ENCODE measurements at places on chromosomes 16 and 17. TPM values are rescaled to one million over a fixed set of nuclear protein-coding genes. Genes with fewer than 3 reads are reported as not detected.
A peak's percentile ranks its signal among the peaks of the same experiment; 100 is the strongest.

- peak; percentile 80 for DNase-seq
Measured at GRCh38 chr16:72875291-72876031, 172.5 kb downstream of the ZFHX3 start.

GRCh38 chr17:77106874-77107358 lies 33.9 kb upstream of the SEC14L1 start:
- no peak for DNase-seq

- DNase-seq: peak; percentile 93
Measured at GRCh38 chr17:4771519-4772234, at the start of gene TM4SF5. TM4SF5 (plus strand) TSS chr17:4771886; CDS start chr17:4771923, 37 bp downstream.

DNA sequence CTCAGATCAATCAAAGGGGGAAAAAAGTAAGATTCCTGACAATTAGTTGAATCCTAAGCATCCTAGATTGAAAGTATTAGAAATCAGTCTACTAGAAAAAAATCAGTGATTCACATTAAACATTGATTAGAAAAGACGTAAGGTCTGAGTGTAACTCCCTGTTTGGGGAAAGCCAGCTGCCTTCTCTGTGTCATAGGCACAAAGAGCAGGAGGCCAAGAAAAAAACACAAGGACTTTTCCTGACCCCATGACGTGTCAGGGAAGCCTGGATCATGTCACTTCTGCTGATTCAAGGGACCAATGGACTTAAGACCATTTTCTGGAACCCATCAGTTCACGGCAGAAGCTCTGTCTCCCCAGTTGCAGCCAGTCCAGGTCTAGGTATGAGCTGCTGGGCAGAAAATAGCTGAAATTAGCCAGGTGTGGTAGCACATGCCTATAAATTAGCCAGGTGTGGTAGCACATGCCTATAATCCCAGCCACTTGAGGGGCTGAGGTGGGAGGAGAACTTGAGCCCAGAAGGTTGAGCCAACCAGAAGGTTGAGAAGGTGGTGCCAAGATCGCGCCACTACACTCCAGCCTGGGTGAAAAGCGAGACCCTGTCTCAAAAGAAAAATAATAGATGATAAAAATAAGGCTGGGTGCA lies 35.9 kb downstream of the RANBP10 start:
- DNase-seq: no peak

- DNase-seq: peak; percentile 21
Measured at GRCh38 chr17:59004338-59005111, 102.2 kb downstream of the TRIM37 start.

DNA sequence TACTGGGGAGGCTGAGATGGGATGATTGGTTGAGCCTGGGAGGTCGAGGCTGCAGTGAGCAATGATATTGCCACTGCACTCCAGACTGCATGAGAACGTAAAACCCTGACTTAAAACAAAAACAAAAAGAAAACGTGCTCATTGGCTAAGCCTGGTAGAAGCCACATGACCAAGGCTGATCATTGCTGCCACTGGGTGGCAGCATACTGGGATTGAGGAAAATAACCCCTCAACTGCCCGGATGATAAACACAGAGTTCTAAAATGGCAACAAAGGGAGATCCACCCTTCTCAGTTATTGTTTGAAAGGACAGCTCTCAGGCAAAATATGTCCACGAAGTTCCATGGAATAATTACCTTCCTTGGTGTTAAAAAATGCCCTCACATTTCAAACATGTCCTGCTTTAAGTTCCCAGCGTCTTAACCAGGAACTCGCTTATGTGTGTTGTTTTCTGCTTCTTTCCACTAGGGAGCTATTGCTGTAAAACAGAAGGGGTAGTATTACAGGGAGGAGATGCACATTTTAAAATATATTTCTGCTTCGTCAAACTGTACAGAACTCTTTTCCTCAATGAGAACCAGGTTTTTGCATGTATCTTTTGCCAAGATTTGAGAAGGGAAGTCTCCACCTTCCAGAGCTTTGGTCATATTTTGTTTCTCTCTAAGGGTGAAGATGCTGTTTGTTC lies 675.3 kb downstream of the MAF start:
- peak; percentile 53 for DNase-seq

- DNase-seq: peak; percentile 11
Measured at GRCh38 chr17:33500151-33500550, 207.1 kb upstream of the ASIC2 start.

DNA sequence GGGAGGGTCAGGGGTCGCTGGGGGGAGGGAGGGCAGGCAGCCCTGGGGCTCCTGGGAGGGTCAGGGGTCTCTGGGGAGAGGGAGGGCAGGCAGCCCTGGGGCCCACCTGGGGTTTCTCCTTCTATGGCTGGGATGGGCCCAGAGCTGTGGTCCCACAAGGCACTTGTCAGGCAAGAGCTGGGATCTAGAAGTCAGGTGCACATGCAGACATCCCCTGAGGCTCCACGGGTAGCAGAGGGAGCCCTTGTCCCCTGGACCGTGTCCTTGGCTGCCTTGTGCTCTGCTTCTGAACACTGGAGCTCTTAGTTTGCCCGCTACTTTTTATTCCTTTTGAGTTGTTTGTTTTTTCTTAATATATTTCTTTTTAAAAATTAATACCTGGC lies 1.8 kb downstream of the TUBB3 start:
- no peak for DNase-seq

GRCh38 chr17:6092182-6092902 lies 22.2 kb downstream of the WSCD1 start:
- DNase-seq: no peak

- no peak for DNase-seq
Measured at GRCh38 chr17:82435103-82435502, 15.4 kb downstream of the CYBC1 start.

GRCh38 chr17:50613007-50613992 lies 21.4 kb upstream of the ABCC3 start:
- no peak for DNase-seq

GRCh38 chr17:58664302-58664701 lies 27.5 kb downstream of the TEX14 start:
- DNase-seq: peak; percentile 35

DNA sequence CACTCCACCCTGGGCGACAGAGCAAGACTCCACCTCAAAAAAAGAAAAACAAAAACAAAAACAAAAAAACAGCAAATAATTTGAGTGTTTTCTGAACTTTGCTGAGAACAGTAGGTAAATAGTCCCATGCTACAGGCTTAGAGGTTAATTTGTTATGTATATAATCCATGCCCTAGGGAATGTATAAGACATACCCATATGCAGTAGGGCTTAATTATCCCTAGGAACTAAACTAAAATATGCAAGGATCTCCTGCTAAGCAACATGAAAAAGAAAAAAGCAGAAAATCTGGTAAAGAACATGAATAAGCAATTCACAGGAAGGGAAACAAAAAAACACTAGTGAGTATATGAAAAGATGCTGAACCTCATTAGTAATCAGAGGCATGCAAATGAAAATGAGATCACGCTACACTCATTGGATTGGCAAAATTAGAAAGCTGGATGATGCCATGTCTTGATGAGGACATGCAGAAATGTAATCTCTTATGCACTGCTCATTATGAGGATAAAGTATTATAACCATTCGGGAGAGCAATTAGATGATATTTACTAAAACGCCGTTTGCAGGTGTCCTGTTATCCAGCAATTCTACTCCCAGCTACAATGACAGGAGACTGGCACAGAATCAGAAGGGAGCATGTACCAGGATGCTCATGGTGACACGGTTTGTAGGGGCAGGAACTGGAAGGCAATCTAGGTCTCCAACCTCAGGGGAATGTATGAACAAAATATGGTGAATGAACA lies 5.6 kb downstream of the KCTD13 start:
- no peak for DNase-seq

DNA sequence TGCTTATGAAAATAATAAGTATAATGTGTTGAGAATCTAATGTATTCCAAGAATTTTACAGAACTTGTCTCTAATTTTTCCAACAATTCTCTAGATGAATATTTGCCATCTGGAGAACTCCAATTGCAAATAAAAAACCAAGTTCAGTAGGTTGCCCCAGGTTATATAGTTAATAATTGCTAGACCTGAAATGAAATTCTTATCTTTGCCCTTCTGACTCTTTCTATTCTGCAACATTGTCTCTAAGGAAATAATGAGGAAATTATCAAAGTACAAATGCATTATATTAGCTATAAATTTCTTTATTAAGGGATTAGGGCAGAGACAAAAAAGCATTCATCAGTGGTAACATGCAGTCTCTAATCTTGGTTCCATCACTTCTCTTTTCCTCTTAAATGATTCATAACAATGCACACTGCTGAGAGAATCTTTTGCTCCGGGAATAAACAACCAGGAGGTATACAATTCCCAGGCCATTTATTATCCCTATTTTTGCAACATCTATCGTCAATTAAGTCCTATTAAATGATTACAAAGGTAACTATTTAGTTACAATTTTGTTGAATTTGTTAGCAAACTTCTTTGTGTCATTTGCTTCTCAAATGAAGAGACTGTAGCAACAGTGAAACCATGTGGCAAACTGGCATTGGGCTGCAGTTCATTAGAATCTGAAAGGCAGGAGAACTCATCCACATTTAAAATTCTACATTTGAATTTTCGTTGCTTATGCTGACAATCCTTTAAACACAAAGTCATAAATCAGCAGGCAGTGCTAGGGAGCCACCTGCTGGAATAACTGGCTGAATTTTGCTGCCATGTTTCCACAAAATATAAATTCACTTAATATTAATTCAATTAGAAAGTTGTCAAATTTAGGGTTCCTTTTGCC lies 349.6 kb downstream of the KIF2B start:
- DNase-seq: peak; percentile 6

DNA sequence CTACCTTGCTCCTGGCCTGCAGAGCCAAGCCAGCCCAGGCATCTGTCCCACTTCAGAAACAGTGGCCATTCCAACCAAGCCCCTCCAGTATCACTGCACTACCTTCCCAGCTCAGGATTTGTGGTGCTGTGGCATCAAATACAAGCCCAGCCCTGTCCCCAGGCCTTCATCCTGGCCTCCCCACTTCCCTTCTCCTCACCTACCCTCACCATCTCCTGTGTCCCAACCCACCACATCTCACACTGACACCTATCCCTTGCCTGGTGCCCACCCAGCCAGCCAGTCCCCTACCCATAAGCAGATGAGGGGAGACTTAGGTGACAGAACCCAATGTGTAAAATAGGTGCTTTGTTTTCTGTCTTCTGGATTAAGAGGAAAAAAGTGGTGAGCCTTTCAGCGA lies 66.0 kb upstream of the CDH5 start:
- DNase-seq: no peak

DNA sequence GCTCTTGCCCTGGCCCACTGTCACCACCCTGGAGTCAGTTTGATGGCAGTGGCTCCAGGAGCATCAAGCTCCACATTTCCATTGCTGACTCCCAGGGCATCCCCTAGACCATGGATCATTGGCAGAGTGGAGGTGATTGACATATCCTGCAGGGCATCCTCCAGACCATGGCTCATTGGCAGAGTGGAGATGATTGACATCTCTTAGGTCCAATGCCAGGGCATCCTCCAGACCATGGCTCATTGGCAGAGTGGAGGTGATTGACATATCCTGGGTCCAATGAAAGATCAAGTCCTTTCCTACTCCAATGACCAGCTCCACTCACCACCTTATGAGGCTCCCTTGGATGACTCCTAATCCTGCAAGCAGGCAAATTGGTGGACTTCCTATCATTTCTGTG lies 174.3 kb upstream of the NLRP1 start:
- DNase-seq: peak; percentile 15

GRCh38 chr17:43601280-43602039 lies 55.3 kb upstream of the ETV4 start:
- DNase-seq: no peak

GRCh38 chr17:1168533-1169220 lies 11.1 kb downstream of the ABR start:
- DNase-seq: no peak

DNA sequence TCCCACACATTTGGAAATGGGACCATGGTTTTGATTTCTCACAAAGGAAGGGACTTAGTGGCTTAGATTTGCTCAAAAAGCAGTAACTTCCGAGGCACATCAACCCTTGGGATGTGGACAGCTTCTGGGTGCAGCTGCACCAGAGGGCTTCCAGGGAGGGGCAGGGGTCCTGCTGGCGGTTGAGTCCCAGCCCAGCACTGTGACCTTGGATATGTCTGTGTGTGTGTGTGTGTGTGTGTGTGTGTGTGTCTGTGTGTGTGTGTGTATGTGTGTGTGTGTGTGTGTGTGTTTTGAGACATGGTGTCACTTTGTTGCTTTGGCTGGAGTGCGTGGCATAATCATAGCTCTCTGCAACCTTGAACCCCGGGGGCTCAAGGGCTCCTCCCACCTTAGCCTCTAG lies 130.8 kb downstream of the CLEC16A start:
- no peak for DNase-seq

DNA sequence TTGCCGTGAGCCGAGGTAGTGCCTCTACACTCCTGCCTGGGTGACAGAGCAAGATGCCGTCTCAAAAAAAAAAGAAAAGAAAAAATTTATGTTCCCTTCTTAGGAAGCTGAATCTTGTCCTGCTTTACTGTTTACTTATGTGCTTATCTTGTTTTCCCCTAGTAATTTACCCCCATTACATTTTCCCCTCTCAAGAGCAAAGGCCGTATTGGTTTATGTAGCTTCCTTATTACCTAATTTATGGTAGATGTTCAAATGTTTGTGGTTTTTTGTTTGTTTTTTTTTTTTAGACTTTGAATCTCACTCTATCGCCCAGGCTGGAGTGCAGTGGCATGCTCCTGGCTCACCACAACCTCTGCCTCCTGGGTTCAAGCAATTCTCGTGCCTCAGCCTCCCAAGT lies 10.3 kb upstream of the SLC52A1 start:
- DNase-seq: peak; percentile 56

GRCh38 chr16:6822041-6822440 lies 510.6 kb upstream of the RBFOX1 start:
- no peak for DNase-seq

GRCh38 chr16:57624806-57625500 lies 3.5 kb upstream of the ADGRG1 start:
- DNase-seq: no peak

Gene YPEL2
- polyA plus RNA-seq: 15.3 TPM

Gene KRTAP9-8
- not detected for polyA plus RNA-seq

Gene HOXB7
- 3.5 TPM for polyA plus RNA-seq

Gene DPEP1
- 165 TPM for polyA plus RNA-seq

Gene CCDC144A
- 0.34 TPM for polyA plus RNA-seq

Gene SLC5A11
- 10.0 TPM for polyA plus RNA-seq

Gene MT1A
- 0.31 TPM for polyA plus RNA-seq

Gene SEC14L5
- 0.24 TPM for polyA plus RNA-seq

Gene CTCF
- 43.6 TPM for polyA plus RNA-seq

Gene TEX14
- polyA plus RNA-seq: 0.33 TPM

Gene COX6A2
- polyA plus RNA-seq: 7.8 TPM

Gene SPATA32
- polyA plus RNA-seq: 0.24 TPM

Gene FAM83G
- 35.6 TPM for polyA plus RNA-seq

Gene TP53TG3C
- polyA plus RNA-seq: not detected

Gene PERCC1
- polyA plus RNA-seq: 1.3 TPM

Gene KCNJ12
- polyA plus RNA-seq: 18.4 TPM

Gene CCL22
- polyA plus RNA-seq: 0.30 TPM

Gene KRTAP4-1
- not detected for polyA plus RNA-seq

Gene PRR15L
- polyA plus RNA-seq: 133 TPM

Gene ZPBP2
- polyA plus RNA-seq: 0.03 TPM

Gene ZNF263
- polyA plus RNA-seq: 42.8 TPM
